Glomerular endothelial cell (primary cell): ENCODE measurements at places on chromosomes 12 and 14. TPM values are rescaled to one million over a fixed set of nuclear protein-coding genes. Genes with fewer than 3 reads are reported as not detected.

The SPTB gene
- 0.10 and 0.23 TPM in 2 replicates for total RNA-seq

The MFAP5 gene
- 0.92 TPM in 1 of 2 replicates, not detected in the other for total RNA-seq

The TAS2R42 gene
- total RNA-seq: not detected in 2 replicates

The CHST11 gene
- 21.8 and 33.9 TPM in 2 replicates for total RNA-seq

The TAS2R31 gene
- total RNA-seq: 0.44 and 2.9 TPM in 2 replicates

The ABCC9 gene
- 0.92 and 1.1 TPM in 2 replicates for total RNA-seq

The LTBP2 gene
- total RNA-seq: 251 and 261 TPM in 2 replicates

The KRT5 gene
- total RNA-seq: not detected in 2 replicates

The ANKRD33 gene
- 1.2 and 3.2 TPM in 2 replicates for total RNA-seq

The GPATCH2L gene
- 52.1 and 58.7 TPM in 2 replicates for total RNA-seq

The SIX4 gene
- total RNA-seq: 4.8 and 6.4 TPM in 2 replicates

The KCNJ8 gene
- total RNA-seq: 0.10 and 0.41 TPM in 2 replicates

The DEPDC4 gene
- 0.15 and 0.41 TPM in 2 replicates for total RNA-seq

The DACT1 gene
- 1.2 and 4.3 TPM in 2 replicates for total RNA-seq

The BICDL1 gene
- 0.70 TPM in 1 of 2 replicates, not detected in the other for total RNA-seq

The TMEM179 gene
- total RNA-seq: 0.53 TPM in 1 of 2 replicates, not detected in the other

The PELI2 gene
- total RNA-seq: 2.9 and 3.7 TPM in 2 replicates

The SLC24A4 gene
- 0.15 and 0.18 TPM in 2 replicates for total RNA-seq

The KRT6B gene
- total RNA-seq: not detected in 2 replicates

The OASL gene
- total RNA-seq: 0.39 and 2.4 TPM in 2 replicates

The M6PR gene
- 98.5 and 114 TPM in 2 replicates for total RNA-seq
